T-helper 2 cell treated with Interferon-gamma antibody and Interleukin-4, amounts not matched to agents 5 μg/mL and 100 μg/mL, for 36 hours (primary cell): ENCODE measurements at places on chromosomes 1 and 21.

GRCh38 chr1:89883030-89883379 lies 62.2 kb downstream of the LRRC8D start:
- no peak overlapping the region for H3K4me3 ChIP-seq
- H3K27me3 ChIP-seq = no peaks in the 10 kb centered on the region
- no peak overlapping the region for H3K27ac ChIP-seq
- H3K4me1 ChIP-seq = peaks cover 3% of the 10 kb centered on the region

GRCh38 chr1:94992161-94992560 lies 65.3 kb upstream of the CNN3 start:
- no peaks in the 10 kb centered on the region for H3K27me3 ChIP-seq
- H3K4me1 ChIP-seq = no peaks in the 10 kb centered on the region
- H3K36me3 ChIP-seq = no peaks in the 10 kb centered on the region
- no peak for DNase-seq
- H3K4me3 ChIP-seq = no peak overlapping the region

DNA sequence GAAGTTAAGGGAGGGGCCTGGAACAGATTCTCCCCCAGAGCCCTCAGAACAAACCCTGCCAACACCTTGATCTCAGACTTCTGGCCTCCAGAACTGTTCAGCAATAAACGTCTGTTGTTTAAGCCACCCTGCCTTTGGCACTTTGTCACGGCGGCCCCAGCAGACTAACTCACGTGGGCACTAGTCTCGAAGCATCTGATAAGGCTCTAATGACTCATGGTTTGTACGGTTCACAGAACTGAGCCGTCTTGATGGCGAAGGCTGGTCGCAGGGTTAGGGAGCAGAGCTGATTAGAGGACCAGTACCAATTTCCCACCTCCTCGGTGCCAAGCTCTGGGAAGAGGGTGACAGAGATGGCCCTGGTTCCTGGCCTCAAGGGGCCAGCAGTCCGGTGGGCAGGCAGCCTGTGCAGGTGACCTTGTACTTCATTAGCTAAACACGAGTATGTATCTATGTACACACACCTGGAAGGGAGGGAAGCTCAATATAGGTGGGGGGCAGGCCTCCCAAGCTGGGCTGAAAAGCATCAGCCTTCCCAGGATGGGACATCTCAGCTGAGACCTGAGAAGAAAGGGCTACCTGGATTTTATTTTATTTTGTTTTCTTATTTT lies 112.8 kb downstream of the MRPS6 start:
- no peak overlapping the region for H3K4me3 ChIP-seq
- peaks cover 15% of the 10 kb centered on the region for H3K4me1 ChIP-seq
- DNase-seq = no peak
- no peak overlapping the region for H3K27ac ChIP-seq
- peaks cover 2% of the 10 kb centered on the region for H3K27me3 ChIP-seq

- H3K27me3 ChIP-seq = no peaks in the 10 kb centered on the region
- H3K4me3 ChIP-seq = no peak overlapping the region
- no peaks in the 10 kb centered on the region for H3K36me3 ChIP-seq
Observed at GRCh38 chr1:39091845-39092645, 65.9 kb downstream of the NDUFS5 start.

GRCh38 chr1:98761219-98761865 lies 99.8 kb downstream of the SNX7 start:
- H3K4me1 ChIP-seq = no peaks in the 10 kb centered on the region
- no peaks in the 10 kb centered on the region for H3K36me3 ChIP-seq
- no peak overlapping the region for H3K27ac ChIP-seq
- no peak overlapping the region for H3K4me3 ChIP-seq
- no peaks in the 10 kb centered on the region for H3K27me3 ChIP-seq
- DNase-seq = no peak

- no peak overlapping the region for H3K27ac ChIP-seq
- no peak overlapping the region for H3K4me3 ChIP-seq
- DNase-seq = no peak
- no peaks in the 10 kb centered on the region for H3K36me3 ChIP-seq
Observed at GRCh38 chr21:45999581-46000181, 18.1 kb downstream of the COL6A1 start.

DNA sequence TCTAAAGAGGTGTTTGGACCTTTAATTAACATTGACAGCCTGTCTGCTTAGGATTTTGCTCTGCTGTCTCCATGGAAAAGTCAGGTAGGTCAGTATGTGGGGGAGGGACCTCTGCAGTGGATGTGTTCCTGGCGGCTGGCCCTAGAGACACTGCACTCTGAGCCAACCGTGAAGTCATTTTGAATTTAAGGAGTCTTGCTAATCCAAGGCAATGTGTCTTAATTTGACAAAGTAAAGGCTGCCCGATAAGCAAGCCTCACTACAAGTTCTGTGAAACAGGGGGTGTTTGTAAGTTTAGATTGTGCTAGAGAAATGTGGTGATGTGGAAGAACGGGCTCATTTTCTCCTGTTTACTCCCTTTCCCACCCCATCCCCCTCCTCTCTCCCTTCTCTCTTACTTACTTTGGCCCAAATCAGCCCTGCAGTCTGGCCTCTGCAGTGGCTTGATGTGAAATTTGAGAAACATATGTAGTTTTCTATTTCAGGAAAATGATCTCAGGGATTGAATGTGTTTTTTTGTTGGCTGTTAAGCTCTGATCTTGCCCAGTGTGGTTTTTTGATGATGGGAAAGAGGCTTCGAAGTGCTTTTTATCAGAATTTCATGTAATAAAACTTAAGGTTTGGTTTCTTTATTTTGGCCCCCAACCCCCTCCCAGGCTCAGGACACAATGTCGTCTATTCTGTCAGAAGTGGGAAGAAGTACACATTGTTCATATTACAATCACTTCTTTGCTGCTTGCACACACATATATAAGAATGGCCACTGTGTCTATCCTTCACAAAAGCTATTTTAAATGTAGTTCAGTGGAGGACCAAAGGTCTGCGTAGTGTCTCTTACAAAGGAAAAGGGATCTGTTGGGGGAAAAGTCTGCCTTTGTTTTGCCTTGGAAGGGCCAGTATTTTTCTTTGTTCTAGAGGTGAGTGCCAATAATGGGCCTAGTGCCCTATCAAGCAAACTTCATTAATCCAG lies 96.6 kb downstream of the FGGY start:
- peaks cover 5% of the 10 kb centered on the region for H3K36me3 ChIP-seq
- H3K27me3 ChIP-seq = no peaks in the 10 kb centered on the region
- no peak overlapping the region for H3K4me3 ChIP-seq
- H3K4me1 ChIP-seq = peaks cover 29% of the 10 kb centered on the region
- DNase-seq = no peak
- no peak overlapping the region for H3K27ac ChIP-seq

DNA sequence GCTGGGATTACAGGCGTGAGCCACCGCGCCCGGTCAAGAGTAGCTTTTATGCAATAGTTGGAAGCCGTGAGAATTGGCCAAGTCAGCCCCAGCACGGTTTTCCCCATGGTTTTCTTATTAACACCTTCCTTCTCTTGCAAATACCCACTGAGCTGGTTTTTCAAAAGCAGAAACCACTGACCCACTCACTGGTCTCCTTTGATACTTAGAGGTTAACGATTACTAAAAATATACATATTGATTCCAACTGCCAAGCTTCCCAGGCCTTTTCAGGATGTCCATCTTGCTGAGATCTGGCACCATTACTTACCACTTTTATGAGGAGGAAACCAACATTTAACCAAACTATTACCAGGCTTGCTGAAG lies 25.9 kb upstream of the TARDBP start:
- no peak for DNase-seq
- no peak overlapping the region for H3K4me3 ChIP-seq
- H3K36me3 ChIP-seq = no peaks in the 10 kb centered on the region
- no peak overlapping the region for H3K27ac ChIP-seq

GRCh38 chr21:25107708-25108107 lies 499.6 kb downstream of the MRPL39 start:
- DNase-seq = no peak
- H3K27me3 ChIP-seq = no peaks in the 10 kb centered on the region
- no peak overlapping the region for H3K27ac ChIP-seq

DNA sequence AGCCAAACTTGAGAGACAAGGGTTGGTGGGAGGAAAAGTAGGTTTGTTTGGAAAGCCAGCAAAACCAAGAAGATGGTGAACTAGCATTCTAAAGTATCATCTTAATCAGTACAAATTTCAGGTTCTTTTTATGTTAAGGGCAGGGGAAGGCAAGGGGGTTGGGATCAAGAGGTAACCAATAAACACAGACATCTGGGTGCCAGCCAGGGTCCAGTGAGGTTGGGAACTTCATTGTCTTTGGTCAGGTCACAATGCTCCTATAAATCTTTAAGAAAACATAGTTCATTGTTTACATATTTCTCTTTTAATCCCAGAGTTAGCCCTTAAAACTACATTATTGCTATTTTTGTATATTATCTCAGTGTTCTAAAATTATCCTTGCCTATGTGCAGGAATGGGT lies 126.2 kb upstream of the NR5A2 start:
- H3K36me3 ChIP-seq = no peaks in the 10 kb centered on the region
- no peaks in the 10 kb centered on the region for H3K27me3 ChIP-seq
- no peak overlapping the region for H3K27ac ChIP-seq

GRCh38 chr1:221458447-221459156 lies 283.3 kb downstream of the DUSP10 start:
- H3K4me3 ChIP-seq = no peak overlapping the region
- no peak overlapping the region for H3K27ac ChIP-seq
- H3K27me3 ChIP-seq = peaks cover 13% of the 10 kb centered on the region
- H3K4me1 ChIP-seq = no peaks in the 10 kb centered on the region

- H3K27ac ChIP-seq = no peak overlapping the region
- no peak overlapping the region for H3K4me3 ChIP-seq
- H3K36me3 ChIP-seq = no peaks in the 10 kb centered on the region
- H3K27me3 ChIP-seq = no peaks in the 10 kb centered on the region
- DNase-seq = no peak
Observed at GRCh38 chr1:222956601-222957000, 141.8 kb downstream of the DISP1 start.

DNA sequence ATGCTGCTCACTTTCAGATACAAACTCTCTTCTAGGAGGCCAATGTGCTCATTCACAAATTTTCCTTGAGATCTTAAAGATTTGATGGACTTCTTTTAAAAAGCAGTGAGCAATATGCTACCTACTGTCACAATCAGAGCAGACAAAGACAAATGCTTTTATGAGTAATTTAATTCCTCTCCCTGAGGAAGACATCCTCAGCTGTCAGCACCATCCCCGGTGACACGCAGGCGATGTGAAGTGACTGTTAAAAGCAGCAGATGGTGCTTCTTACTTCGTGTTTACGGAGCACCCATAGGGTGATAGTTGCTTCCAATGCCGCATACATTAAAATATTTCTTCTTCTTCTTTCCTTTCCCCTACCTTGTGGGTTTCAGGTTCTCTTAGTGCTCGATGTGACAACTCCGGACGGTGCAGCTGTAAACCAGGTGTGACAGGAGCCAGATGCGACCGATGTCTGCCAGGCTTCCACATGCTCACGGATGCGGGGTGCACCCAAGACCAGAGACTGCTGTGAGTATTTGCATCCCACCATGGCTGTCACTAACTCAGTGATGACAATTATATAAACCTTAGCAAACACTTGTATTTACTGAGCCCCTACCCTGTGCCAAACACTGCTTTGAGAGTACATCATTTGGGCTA lies 29.1 kb downstream of the LAMC2 start:
- H3K4me3 ChIP-seq = no peak overlapping the region
- H3K36me3 ChIP-seq = no peaks in the 10 kb centered on the region

- peaks cover 6% of the 10 kb centered on the region for H3K4me1 ChIP-seq
- H3K27ac ChIP-seq = no peak overlapping the region
- peaks cover 9% of the 10 kb centered on the region for H3K27me3 ChIP-seq
- DNase-seq = no peak
- no peak overlapping the region for H3K4me3 ChIP-seq
Observed at GRCh38 chr1:159932296-159933285, 7.3 kb upstream of the TAGLN2 start.

- peaks cover 7% of the 10 kb centered on the region for H3K36me3 ChIP-seq
- H3K27me3 ChIP-seq = no peaks in the 10 kb centered on the region
- DNase-seq = no peak
- H3K4me1 ChIP-seq = peaks cover 23% of the 10 kb centered on the region
- H3K27ac ChIP-seq = no peak overlapping the region
- H3K4me3 ChIP-seq = no peak overlapping the region
Observed at GRCh38 chr1:167763525-167764220, 41.9 kb downstream of the MPZL1 start.
